T-helper 17 cell (primary cell): ENCODE measurements at places on chromosomes 5 and 9.

- peak; percentile 37 for DNase-seq
Measured at GRCh38 chr9:129863059-129863690, 27.9 kb downstream of the USP20 start.

DNA sequence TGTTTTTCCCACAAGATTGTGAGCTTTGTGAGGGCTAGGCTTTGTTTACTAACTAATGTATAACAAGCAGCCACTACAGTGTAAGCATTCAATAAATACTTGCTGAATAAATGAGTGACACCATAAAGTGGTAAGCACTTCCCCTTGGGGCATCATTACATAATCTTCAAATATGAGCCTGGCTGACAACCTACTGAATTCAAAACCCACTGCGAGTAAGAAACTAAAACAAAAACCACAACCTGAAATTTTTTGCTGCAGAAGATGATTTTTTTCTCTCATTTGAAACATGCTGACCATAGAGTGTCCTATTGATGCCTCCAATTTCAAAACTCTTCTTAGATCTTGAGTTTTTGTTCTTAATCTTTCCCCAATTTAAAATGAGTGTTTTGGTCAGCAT, 331.3 kb upstream of the CCNG1 start:
- DNase-seq = no peak

GRCh38 chr5:170612256-170612678, 108.4 kb downstream of the KCNIP1 start:
- no peak for DNase-seq

GRCh38 chr9:135228345-135228982, 141.0 kb downstream of the OLFM1 start:
- no peak for DNase-seq

GRCh38 chr9:31119890-31120454, 1264.5 kb upstream of the ACO1 start:
- peak; percentile 23 for DNase-seq

DNA sequence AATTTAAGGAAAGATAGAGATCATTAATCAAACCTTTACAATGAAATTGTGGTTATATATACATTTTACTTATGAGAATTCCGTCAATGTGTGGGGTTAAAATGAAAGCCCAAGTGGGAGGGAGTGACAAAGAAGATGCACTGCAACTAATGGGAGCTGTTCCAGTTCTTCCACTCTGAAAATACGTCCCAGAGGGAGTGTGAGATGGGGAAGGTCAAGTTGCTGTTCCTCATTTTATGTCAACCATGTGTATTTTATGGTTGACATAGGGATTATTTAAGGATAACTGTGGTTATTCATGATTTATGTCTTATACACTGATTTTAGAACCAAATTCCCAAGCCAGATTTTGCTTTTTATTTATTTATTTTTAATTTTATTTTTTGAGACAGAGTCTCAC, 14.2 kb upstream of the RGS3 start:
- no peak for DNase-seq

GRCh38 chr5:13653709-13654108, 290.8 kb downstream of the DNAH5 start:
- no peak for DNase-seq

GRCh38 chr9:109776391-109776790, 3.6 kb upstream of the PALM2AKAP2 start:
- DNase-seq = no peak

- no peak for DNase-seq
Measured at GRCh38 chr9:126147936-126148870, 178.4 kb upstream of the MVB12B start.
